ENCODE measurements at places on chromosomes 12 and 14.

DNA sequence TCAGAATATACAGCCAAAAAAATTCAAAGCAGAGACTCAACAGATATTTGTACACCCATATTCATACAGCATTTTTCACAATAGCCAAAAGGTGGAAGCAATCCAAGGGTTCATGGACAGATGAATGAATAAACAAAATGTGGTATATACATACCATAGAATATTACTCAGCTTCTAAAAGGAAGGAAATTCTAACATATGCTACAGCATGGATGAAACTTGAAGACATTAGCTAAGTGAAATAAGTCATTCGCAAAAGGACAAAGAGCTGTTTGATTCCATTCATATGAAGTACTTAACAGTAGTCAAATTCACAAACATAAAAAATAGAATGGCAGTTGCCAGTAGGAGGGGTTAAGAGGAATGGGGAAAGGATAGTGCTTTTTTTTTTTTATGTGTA is 91.8 kb upstream of the ARID2 start:
- no peak for DNase-seq

DNA sequence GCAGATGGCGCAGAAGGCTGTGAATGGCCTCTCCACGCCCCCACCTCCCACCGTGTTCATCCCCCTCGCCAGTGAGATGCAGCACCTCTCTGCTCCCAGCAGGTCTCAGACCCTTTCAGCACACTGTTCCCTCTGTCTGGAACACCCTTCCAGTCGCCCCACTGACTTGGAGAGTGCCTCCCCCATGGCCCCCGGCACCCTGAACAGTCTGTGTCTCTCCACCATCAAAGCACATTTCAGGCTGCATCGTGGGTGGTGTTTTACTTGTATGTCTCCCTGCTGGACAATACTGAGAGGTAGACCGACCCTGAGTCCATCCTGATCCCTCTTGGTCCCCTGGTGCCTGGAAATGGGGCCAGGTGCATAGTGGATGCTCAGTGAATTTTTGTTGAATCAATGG is 34.9 kb downstream of the CACNA2D4 start:
- DNase-seq: no peak

DNA sequence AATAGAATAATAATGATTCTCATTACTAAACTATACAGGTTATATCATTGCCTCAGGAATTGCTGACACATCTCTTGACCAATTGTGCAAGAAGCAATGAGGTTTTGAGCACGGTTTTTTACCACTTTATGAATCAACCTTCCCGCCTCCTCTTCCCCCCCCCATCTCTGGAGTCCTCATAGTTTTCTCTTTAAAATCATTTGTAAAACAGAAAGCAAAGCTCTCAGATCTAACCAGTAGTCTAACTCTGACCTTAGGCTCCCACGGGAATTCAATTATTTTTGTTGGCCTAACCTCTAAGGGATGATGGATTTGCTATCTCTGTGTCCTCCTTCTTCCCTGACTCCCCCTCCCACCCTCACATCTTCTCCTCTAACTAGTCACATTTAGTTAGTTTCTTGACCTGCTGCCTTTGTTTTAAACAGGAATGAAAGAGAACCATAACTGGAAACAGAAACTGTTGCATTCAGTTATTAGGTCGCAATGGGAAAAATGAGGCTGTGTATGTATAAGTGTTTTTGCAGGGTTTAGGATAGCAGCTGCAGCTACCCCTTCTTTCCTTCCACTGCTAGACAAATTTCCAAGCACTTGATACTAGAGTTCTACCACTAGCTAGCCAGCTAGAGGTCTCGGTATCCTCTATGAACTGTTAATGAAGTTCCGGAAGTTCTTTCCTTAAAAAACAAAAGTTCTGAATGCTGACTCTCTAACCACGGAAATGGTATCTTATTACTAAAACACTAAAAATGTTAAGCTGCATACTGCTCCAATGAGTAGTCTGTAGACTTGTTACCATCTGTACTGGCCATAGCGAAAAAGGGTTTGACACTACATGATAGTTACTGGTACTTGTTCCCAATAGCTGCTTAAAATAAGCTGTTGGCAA is 65.4 kb downstream of the TAOK3 start:
- no peak for DNase-seq

- DNase-seq: no peak
Observed at GRCh38 chr14:102948698-102949061, 26.2 kb downstream of the AMN start.

DNA sequence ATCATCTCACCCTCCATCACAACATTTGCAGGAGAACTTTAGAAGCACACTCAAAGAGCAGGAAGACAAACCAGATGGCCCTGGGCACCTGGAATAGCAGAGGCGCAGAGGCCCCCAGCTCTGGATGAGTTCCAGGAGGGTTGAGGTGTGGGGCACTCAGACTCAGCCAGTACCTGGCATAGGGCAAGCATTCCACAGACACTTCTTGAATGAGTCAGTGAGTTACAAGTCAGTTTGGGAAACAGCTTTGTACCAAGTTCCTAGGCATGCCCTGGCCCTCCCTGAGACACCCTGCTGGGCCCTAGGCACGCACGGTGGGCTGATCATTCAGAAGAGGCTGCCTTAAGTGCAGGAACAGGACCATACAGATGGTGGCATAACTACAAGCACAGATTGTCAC is 54.3 kb downstream of the MAP3K9 start:
- DNase-seq: no peak

DNA sequence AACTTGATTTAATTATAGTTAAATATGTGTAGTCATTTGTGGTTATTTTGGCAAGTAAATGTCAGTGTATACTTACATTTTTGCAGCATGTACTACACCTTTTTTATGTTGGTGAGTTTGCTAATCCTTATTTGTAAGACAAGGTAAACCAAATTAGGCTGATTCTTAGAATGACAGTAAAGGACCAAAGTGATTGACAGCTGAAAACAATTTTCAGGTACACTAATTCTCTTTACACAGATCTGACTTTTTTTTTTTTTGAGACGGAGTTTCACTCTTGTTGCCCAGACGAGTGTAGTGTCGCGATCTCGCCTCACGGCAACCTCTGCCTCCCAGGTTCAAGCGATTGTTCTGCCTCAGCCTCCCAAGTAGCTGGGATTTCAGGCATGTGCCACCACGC is 8.4 kb downstream of the SLC25A3 start:
- no peak for DNase-seq

DNA sequence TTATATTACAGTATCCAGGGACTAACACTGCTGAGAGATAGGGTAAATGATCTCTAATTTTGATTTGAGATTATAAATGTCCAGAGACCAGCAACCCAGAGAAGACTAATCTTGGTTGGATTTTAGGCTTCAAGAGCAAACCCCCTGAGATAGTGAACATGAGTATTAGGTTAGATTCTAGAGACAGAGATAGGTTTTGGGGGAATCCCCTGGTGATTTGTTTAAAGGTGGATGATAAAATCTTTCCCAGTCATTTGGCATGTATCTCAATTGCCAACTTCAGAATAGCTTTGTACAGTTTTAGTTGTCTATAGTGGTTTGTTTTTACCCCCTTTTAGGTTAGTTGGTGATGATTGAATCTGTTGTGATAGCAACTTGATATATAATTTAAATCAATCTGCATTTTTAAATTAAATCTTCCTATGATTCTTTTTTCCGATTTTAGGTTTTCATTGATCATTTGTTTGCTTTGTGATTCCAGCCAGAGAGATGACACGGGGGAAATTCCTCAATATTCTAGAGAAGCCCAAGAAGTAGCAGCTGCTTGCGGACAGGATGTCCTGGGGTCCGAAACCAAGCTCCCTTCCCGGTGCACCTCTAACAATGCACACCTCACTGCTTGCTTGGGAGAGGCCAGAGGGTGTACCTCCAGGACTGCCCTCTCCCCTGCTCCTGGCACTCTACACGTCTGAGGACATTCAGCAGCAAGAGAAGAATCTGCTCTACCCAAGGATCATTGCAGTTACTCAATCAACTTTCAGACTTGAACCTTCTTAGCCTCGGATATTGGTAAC is 40.6 kb upstream of the VSX2 start:
- DNase-seq: no peak

GRCh38 chr12:41907021-41907420 is 237.7 kb downstream of the GXYLT1 start:
- DNase-seq: no peak

DNA sequence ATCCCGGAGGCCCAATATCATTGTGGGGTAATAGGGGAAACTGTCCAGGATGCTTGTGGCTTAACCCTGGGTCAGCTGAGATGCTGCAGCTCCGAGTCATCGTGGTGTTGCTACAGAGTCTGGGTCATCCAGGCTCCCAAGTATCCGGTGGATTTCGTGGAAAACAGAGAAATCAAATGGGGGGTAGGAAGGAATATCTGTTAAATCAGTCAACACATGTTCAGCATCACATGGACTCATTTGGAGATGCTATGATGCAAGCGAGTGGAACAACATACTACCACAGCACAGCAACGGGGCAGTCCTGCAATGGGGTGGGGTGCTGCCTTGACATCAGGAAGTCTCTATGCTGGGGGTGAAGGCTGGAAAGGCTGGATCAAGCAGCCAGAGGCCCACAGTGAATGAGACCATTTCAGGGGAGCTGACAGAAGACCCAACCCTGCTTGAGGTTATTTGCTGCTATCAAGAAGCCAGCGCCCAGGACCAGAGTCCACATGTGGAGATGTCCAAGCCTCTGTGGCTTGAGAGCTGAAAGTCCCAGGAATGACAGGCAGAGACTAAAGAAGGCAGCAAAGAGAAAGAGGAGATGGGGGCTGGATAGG is 22.9 kb downstream of the VDR start:
- DNase-seq: no peak

DNA sequence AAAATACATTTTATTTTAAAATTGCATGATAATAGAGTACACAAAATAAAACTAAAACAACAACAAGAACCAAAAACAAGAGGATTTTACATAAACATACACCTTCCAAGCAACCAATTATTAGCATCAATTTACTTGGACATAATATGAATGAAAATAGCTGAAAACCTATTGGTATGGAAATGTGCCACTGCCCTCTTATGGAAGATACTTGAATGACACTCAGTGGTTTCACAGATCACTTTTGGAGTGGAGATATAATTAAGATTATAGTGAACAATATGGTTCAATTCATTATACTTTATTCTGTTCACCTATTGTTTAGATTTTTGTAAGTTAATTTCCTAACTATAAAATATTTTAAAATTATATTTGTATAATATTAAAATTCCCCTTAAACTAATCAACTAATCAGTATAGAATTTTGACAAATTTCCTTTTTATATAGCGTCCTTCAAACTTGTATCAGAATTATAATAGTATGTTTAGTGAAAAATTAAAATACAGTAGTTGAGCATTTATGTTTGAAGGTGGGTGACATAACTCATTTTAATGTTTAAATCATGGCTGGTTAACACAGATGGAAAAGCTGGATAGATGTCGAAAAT is 70.1 kb downstream of the SLC6A15 start:
- no peak for DNase-seq

- no peak for DNase-seq
Observed at GRCh38 chr12:5870183-5870582, 74.9 kb downstream of the ANO2 start.

DNA sequence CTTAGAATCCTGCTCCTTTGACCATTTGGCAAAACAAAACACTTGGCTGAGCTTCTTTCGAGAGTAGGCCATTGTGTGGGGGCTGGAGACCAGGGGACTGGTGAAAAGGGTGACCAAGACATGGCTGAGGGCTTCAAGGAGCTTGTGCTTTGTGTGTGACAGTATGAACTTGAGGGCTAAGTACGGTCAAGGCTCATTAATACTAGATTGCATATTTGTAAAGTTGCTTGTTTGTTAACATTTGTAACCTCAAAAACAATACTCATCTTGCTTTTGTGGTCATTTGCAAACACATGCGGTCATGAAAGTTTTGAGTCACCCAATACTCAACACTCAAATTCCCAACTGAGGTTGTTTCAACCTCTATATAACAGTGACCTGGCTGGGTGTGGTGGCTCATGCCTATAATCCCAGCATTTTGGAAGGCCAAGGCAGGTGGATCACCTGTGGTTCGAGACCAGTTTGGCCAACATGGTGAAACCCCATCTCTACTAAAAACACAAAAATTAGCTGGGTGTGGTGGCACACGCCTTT is 42.5 kb downstream of the ZFYVE26 start:
- no peak for DNase-seq

DNA sequence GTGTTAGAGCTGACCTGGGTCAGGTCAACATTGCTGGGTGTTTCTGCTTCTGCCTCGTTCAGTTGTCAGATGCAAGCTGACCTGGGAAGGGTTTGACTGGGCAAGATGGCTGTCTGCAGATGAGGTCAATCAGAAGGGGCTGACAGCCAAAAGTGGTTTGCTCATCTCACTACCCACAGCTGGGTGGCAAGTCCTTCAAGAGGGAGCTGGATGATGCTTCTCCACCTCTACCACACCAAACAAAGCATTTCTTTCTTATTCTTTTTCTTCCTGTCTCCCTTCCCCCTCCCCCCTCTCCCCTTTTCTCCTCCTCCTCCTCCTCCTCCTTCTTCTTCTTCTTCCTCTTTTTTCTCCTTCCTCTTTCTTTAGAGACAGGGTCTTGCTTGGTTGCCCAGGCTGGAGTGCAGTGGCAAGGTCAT is 268.2 kb upstream of the PLEKHG7 start:
- DNase-seq: no peak

DNA sequence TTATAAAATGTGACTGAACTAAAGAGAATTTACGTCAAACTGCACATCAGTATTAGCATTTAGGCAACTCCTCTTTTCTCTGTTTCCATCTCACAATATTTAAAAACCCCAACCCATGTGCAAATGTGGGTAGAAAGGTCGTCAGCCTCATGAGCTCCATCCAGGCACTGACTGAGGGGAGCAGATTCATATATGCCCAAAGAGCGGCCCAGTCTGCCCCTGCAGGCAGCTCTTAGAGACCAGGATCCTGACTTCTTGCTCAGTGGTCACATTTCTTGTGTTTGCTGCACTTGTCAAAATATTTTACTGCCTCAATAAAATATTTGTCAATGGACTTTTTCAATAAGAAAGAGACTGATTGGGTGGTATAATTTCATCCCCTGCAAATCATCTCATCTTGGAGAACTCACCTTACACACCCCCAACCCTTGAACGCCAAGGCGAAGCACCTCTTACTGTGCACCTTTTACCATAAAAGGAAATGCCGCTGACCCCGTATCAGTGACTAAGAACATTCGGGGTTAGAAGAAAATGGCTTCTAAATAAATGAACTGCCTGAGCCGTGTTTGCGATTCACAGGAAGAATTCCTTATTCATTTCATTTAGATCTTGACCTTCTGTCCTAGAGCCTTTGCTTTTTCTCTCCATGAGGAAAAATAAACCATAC is 418.8 kb downstream of the BCL11B start:
- DNase-seq: no peak

DNA sequence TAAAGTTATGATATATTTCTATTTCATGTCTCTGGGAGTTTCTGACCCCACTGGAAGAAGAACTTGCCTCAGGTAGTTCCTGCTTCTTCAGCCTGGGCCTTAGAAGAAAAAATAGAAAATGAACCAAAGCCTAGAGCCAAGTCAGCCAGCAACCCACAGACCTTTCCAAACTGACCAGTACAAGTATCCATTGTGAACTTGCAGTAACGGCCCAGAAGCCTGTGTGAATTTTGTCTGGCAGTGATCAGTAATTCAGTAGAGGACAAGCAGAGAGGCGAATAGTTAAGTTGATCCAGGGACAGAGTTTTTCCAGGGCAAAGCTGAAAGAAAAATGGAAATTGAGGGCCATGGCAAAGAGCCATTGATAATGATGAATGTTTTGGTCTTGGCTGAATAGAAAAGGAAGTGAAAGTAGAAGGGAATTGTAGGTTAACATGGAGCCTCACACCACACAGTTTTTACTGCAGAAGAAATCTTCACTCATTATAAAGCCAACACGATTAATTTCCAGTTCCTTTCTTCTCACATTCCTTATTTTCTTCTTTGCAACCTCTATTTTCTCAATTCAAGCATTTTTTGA is 311.8 kb downstream of the BTG1 start:
- no peak for DNase-seq

Measured in activated CD8-positive, alpha-beta memory T cell treated with anti-CD3 and anti-CD28 coated beads for 1 hour (primary cell).